Prostate gland (tissue), 2 donors: ENCODE measurements at places on chromosomes 16 and 17. TPM values are rescaled to one million over a fixed set of nuclear protein-coding genes. Genes with fewer than 3 reads are reported as not detected.

DNA sequence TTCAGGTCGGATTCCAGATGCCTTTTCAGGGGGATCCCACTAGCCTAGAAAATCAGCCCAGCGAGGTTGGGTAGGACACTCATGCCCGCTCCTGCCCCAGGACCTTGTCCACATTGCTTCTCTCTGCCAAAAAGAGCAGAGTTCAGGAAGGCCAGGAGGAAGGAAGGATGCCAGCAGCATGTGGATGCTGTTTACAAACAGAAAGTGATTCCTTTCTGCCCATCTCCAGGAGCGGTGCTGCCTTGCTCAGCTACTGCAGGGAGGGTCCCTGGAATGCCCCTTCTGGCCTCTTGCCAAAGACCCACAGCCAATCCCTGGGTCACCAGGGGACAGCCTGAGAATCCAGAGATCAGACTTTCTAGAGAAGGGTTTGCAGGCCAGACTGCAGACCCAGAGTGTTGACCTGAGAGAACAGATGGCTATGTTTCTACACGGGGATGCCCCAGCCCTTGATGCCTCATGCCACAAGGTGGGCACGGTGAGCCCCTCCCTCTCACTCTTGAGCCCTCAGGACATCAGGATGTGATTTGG is 32.3 kb upstream of the EMP2 start:
- H3K27me3 ChIP-seq, result no peaks in the 10 kb centered on the region
- no peak overlapping the region for H3K4me3 ChIP-seq
- H3K36me3 ChIP-seq, result no peaks in the 10 kb centered on the region
- peaks cover 5% of the 10 kb centered on the region for H3K4me1 ChIP-seq

- no peaks in the 10 kb centered on the region for H3K36me3 ChIP-seq
- H3K27ac ChIP-seq, result no peak overlapping the region
- no peak overlapping the region for H3K4me3 ChIP-seq
- H3K27me3 ChIP-seq, result no peaks in the 10 kb centered on the region
- H3K4me1 ChIP-seq, result peaks cover 4% of the 10 kb centered on the region
Observed at GRCh38 chr16:27822996-27823395, 240.5 kb downstream of the GSG1L start.

DNA sequence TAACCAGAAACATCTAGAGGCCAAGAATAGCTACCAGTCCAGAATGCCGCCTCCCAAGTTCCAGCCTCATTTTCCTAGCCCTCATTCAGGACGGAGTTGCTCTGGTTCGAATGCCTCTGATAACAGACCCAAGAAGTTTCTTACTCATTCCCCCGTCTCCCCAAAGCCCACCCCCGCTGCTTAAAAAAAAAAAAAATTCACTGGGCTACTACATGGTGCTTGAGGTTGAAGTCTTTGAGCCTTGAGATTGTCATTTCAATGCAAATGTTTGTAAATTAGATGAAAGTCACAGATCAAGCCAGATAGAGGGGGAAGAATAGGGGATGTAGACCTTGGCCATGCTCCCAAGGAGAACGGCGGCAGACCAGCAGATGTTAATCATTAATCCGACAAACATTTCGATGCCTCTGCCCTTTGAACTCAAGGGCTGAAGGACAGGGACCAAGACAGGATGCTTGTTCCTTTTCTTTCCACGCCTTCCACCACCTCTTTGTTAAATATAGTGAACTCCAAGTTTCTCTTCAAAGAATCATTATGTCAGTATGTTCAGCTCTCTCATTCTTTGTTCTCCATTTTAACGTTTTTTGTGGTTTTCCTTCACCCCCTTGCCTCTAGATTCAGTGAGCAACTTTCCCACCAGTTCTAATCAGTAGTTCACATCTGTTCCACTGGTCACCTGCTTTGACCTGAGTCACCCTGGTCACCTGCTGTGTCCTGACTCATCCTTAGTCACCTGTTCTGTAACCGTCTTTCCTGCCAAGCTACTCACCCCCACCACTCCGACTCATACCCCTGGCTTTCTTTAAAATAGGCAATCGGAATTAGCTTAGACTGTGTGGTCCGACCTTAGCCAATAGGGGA is 190.3 kb downstream of the CPPED1 start:
- H3K27ac ChIP-seq, result no peak overlapping the region
- H3K27me3 ChIP-seq, result no peaks in the 10 kb centered on the region
- no peak overlapping the region for H3K4me3 ChIP-seq
- DNase-seq, result no peak
- no peaks in the 10 kb centered on the region for H3K36me3 ChIP-seq

- no peak overlapping the region for H3K27ac ChIP-seq
- DNase-seq, result no peak
- no peak overlapping the region for H3K4me3 ChIP-seq
- no peaks in the 10 kb centered on the region for H3K36me3 ChIP-seq
Observed at GRCh38 chr16:57721356-57722209, 14.0 kb upstream of the KATNB1 start.

GRCh38 chr16:82081264-82081663 is 46.2 kb downstream of the HSD17B2 start:
- H3K27ac ChIP-seq, result no peak overlapping the region
- no peaks in the 10 kb centered on the region for H3K27me3 ChIP-seq
- H3K4me3 ChIP-seq, result no peak overlapping the region
- DNase-seq, result no peak

DNA sequence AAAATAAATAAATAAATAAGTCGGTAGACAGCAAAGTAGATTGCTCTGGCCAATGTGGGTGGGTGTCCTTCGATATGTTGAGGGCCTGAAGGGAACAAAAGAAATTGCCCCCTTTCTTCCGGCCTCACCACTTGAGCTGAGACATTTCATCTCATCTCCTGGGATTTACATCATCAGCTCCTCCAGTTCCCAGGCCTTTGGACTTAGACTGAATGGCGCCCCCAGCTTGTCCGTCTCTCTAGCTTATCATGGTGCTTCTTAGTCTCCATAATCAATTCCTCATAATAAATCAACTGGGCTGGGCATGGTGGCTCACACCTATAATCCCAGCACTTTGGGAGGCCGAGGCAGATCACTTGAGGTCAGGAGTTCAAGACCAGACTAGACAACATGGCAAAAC is 13.8 kb upstream of the HAP1 start:
- no peak for DNase-seq
- no peaks in the 10 kb centered on the region for H3K4me1 ChIP-seq
- H3K36me3 ChIP-seq, result no peaks in the 10 kb centered on the region
- H3K27ac ChIP-seq, result no peak overlapping the region
- no peaks in the 10 kb centered on the region for H3K27me3 ChIP-seq

- peaks cover 8% of the 10 kb centered on the region for H3K4me1 ChIP-seq
- no peaks in the 10 kb centered on the region for H3K36me3 ChIP-seq
- DNase-seq, result no peak
- no peaks in the 10 kb centered on the region for H3K27me3 ChIP-seq
Observed at GRCh38 chr17:83053739-83054451, 25.5 kb upstream of the METRNL start.

GRCh38 chr16:49601576-49601975 is 228.0 kb downstream of the C16orf78 start:
- no peak overlapping the region for H3K27ac ChIP-seq
- peaks cover 2% of the 10 kb centered on the region for H3K27me3 ChIP-seq
- no peak overlapping the region for H3K4me3 ChIP-seq
- H3K36me3 ChIP-seq, result no peaks in the 10 kb centered on the region

DNA sequence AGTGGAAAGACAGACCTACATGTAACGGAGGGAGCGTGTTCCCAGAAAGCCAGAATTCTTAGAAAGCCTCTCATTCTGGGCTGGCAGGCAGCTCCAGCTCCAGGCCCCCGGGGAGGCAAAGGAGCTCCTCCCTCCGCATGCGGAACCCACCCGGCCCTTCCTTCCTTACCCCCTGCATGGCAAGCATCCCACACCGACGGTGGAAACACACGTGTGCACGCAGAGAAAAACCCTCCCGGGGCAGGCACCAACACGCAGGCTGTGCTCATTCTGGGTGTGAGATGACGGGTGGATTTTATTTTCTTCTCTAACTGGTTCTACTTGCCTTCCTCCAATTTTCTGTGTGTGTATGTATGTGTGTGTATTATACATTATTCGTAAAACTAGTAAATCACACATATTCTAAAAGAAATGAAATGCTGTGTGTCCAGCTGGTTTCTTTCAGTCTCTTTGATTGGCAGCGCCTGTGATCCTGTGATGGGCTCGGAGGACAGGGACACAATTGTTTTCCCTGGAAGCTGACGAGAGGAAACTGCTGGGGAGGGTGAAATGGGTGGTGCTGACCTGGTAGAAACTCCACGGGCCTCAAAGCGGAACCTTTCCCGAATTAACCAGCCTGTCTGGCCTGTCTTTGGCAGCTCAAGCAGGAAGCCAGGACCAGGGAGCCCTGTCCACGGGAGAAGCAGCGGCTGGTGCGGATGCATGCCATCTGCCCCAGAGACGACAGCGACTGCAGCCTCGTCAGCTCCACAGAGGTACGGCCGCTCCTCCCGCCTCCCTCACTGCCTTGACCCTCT is 22.2 kb downstream of the CARD14 start:
- H3K27ac ChIP-seq, result peak overlapping the region; percentile 73
- H3K4me3 ChIP-seq, result no peak overlapping the region
- peaks cover 8% of the 10 kb centered on the region for H3K4me1 ChIP-seq
- H3K27me3 ChIP-seq, result no peaks in the 10 kb centered on the region

DNA sequence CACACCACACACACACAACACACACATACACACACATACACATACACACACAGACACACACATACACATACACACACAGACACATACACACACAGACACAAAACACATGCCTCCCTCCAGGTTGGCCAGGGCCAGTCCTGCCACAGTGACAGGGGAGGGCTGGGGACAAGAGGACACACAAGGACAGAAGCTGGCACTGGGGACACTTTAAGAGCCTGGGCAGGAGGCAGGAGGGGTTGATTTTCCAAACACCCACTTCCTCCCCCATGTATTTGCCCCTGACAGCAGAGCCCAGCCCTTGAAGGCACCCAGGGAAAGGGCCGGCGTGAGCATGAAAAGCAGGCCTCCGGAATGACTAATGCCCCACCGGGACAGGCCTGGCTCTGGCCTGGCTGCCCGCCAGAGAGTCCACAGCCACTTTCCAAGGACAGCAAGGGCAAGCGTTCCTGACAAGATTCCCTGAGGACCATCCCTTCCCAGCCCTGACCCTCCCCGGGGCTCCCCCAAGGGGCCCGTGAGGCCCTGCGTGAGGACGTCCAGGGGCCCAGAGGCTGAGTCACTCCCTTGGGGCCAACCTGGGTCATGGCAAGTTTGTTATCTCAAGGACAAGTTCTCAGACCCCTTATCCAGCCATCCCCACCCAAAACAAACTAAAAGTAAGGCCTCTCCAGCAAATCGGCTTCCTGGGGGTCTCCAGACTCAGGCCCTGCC is 235.6 kb downstream of the ZNF423 start:
- H3K4me3 ChIP-seq, result no peak overlapping the region
- no peak for DNase-seq
- H3K27me3 ChIP-seq, result no peaks in the 10 kb centered on the region
- no peaks in the 10 kb centered on the region for H3K4me1 ChIP-seq
- peak overlapping the region; percentile 19 for H3K27ac ChIP-seq
- H3K36me3 ChIP-seq, result no peaks in the 10 kb centered on the region

ZG16 gene
- not detected for total RNA-seq

TP53TG3D gene
- total RNA-seq, result 4.8 TPM

TEKT3 gene
- total RNA-seq, result 3.2 TPM

HSD17B1 gene
- total RNA-seq, result 4.1 TPM

PLEKHG4 gene
- 7.7 TPM for total RNA-seq

ZNF629 gene
- 24.0 TPM for total RNA-seq

CCL17 gene
- not detected for total RNA-seq
